ENCODE measurements at places on chromosomes 12 and 14.

DNA sequence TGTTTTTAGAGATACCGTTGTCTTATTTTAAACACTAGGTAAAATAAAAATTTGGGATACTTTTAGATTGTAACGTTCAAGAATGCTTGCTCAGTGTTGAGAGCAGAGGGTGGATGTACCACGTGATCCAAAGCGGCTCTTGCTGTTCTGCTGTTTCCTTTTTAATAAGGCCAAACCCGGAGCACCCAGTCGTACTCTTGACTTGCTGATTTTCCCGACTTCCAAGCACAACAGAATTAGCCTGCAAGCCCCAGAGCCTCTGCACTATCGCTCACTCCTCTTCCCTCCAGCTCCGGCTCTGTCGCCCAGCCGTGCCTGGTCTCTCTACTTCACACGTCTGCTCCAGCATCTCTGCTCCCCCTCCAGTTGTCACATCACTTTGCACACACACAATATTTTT lies 77.3 kb downstream of the EMP1 start:
- no peak for DNase-seq

GRCh38 chr14:77808250-77808649 lies 8.3 kb downstream of the ADCK1 start:
- no peak for DNase-seq

DNA sequence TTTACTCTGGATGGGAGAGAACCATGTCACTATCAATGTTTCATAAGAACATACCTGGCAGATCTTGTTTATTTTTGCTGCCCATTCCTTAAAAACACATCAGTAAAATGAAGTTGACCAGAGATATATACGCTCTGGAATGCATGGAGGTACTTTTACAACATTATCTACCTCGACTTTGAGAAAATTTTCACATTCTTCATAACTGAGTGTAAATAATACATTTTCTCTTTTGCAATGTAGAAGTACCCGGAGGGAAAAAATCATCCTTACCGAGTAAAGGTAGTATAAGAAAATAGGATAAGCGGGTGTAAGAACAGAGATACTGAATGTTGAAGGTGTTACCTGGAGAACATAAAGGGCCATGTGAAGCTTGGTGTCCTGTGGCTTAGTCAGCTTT lies 80.7 kb downstream of the TMEM116 start:
- no peak for DNase-seq

DNA sequence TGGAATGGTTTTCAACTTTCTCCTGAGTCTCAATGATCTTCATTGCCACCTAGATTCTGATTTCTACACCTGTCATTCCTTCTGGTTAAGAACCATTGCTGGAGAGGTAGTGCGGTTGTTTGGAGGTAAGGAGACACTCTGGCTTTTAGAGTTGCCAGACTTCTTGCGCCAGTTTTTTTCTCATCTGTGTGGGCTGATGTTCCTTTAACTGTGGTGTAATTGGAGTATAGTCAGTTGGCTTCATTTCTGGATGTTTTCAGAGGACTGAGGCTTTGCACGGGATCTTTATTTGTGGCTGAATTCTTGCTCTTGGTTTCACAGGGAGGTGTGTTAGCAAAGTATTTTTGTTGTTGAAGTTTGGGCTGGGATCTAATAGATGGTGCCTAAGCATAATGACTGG lies 5.7 kb upstream of the CLEC4D start:
- no peak for DNase-seq

- DNase-seq, result no peak
Measured at GRCh38 chr12:67483871-67484554, 164.5 kb upstream of the DYRK2 start.

DNA sequence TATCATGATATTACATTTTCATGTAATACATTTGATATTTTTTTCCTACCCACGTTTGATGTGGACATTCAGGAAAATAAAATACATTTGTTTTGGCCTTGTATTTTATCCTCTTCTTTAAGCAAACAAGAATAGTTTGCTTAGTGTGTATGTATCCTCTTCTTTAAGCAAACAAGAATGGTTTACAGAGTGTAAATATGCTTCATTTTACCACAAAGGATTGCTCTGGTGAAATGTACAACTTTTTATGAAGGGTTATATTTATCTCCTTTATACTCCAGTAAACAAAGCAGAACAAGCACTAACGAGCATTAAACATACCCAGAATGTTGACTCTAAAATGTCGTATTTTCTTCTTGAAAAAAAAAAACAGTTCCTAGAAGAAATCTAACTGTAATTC lies 244.7 kb downstream of the KCNH5 start:
- DNase-seq, result no peak

DNA sequence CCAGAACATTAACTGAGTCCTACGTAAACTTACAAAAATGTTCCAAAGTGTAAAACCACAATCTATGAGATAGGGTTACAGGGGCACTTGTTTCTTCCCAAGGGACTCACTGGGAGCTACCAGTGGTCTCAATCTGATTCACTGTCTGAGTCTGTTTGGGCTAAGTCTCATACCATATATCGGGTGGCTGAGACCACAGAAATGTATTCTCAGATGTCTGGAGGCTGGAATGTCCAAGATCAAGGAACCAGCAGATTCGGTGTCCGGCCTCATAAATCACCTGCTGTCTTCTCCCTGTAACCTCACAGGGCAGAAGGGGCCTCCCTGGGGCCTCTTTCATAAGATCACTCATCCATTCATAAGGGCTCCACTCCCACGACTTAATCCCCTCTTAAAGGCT lies 616.3 kb upstream of the TMEM132C start:
- no peak for DNase-seq

DNA sequence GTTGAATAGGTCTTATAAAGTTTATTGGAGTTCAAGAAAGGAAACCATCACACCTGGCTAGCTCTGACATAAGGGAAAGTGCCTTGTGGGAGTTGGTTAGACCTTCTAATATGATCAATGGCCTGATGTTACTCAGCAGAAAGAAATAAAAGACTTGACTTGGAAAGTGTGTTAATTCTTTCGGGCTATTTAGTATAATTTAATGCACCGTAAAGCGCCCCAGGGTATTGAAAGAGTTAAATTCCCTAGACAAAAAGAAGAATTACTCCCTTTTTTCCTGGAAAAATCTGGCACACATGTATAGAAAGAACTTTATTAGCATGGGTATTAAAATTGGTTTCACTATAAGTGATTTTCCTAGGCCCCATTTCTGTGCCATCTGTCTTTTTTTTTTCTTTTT lies 1125.7 kb upstream of the FLRT2 start:
- DNase-seq, result no peak

- DNase-seq, result no peak
Measured at GRCh38 chr12:104482748-104483147, 26.0 kb downstream of the CHST11 start.

DNA sequence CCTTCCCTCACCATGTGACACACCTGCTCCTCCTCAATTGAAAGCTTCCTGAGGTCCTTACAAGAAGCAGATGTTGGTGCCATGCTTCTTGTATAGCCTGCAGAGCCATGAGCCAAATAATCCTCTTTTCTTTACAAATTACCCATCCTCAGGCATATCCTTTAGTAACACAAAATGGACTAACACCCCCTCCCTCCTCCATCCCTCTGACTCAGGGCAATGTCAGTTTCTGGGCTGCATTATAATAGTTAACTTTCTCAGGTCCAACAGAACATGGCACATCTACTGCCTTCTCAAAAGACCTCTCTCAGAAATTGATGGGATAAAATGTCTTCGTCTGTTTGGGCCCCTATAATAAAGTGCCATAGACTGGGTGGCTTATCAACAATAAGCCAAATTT lies 287.0 kb downstream of the DPF3 start:
- DNase-seq, result no peak

DNA sequence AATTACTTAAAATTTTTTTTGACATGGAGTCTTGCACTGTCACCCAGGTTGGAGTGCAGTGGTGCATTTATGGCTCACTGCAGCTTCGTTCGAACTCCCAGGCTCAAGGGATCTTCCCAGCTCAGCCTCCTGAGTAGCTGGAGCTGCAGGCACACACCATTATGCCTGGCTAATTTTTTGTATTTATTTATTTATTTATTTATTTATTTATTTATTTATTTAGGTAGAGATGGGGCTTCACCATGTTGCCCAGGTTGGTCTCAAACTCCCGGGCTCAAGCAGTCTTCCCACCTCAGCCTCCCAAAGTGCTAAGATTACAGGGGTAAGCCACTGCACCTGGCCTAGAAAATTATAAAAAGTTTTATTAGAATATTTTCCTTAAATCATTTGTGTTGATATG lies 73.6 kb downstream of the DACT1 start:
- DNase-seq, result no peak

GRCh38 chr14:89206389-89207031 lies 210.5 kb downstream of the FOXN3 start:
- DNase-seq, result no peak

GRCh38 chr12:123113026-123113425 lies 37.9 kb downstream of the PITPNM2 start:
- no peak for DNase-seq
